ENCODE measurements at places on chromosomes 7 and 10.

DNA sequence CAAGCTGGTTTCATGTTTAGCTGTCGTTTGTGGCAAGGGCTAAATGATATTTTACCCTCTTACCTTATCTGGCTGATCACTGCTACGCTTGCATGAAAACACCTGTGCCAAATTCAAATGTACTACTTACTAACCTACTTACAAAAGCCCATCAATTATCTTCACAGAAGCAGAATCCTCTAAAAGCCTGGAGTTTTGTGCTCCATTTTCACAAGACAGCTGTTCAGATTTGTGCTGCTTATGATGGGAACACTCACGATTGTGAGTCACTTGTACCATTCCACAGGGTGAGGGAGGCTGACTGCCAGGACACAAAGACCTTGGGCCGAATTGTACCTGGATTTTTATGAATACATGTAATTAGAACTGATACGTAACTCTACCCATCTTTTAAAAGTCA lies 245.0 kb upstream of the NPY start:
- no peak for DNase-seq

GRCh38 chr10:93099670-93100069 lies 26.0 kb downstream of the CYP26A1 start:
- DNase-seq, result no peak

DNA sequence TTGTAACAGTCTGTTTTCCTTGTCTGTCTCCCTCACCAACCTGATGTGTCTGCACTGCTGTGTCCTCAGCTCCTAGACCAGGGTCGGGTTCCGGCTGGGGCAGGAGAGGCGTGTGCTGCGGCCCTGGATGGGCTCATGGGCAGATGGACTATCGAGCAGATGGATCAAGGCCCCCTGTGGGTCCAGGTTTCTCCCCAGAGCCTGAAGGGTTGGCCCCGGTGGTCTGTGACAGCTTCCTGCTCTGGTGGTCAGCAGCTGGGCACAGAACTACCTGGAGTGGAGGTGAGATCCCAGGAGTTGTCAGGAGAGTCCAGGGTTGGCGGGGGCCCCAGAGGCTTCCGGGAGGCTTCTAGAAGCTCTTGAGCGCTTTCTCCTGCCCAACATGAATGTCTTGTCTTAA lies 75.1 kb downstream of the GRK5 start:
- no peak for DNase-seq

DNA sequence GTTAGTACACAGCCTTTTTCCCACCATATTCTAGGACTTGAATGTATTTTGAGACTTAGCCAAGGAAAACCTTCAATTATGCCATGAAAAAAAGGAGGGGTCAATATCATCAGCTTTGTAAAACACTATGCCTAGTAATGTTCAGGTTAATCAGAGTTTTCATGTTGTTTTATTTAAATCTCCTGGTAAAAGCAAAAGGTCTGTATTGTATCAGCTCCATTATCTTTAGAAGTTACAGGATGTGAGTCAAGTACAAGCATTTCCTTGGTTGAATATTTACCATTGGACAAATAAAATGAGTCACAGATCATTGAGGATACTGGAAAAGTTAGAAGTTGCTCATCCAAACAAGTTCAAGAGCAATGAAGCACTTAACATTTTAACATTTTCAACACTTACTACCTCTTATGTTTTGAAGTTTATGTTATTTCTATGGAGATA lies 89.9 kb upstream of the CAPZA2 start:
- DNase-seq, result peak; percentile 98

- DNase-seq, result no peak
Observed at GRCh38 chr7:36048141-36048901, 104.7 kb upstream of the EEPD1 start.

GRCh38 chr10:97028126-97028831 lies 157.5 kb downstream of the SLIT1 start:
- DNase-seq, result peak; percentile 78

DNA sequence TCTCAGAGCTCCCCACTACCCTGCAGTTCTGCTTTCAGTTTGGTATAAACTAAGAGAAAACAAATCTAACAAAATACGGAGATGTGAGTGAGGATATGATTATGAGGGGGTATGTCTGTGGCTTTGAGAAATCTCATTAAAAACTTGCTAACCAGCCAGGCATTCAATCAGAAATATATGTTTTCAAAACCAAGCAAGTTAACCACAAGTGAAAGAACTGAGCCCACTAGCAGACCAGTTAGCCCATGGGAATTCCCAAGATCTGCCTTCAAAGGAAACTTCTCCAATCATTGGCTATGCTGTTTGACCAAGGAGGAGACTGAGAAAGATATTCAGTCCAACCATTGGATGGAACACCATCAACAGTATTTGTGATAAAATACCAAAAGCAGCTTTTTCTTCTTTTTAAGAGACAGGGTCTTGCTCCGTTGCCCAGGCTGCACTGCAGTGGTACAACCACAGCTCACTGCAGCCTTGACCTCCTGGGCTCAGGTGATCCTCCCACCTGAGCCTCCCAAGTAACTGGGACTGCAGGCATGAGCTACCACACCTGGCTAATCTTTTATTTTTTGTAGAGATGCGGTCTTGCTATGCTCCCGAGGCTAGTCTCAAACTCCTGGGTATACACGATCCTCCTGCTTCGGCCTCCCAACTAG lies 41.2 kb downstream of the FGFR2 start:
- peak; percentile 14 for DNase-seq

DNA sequence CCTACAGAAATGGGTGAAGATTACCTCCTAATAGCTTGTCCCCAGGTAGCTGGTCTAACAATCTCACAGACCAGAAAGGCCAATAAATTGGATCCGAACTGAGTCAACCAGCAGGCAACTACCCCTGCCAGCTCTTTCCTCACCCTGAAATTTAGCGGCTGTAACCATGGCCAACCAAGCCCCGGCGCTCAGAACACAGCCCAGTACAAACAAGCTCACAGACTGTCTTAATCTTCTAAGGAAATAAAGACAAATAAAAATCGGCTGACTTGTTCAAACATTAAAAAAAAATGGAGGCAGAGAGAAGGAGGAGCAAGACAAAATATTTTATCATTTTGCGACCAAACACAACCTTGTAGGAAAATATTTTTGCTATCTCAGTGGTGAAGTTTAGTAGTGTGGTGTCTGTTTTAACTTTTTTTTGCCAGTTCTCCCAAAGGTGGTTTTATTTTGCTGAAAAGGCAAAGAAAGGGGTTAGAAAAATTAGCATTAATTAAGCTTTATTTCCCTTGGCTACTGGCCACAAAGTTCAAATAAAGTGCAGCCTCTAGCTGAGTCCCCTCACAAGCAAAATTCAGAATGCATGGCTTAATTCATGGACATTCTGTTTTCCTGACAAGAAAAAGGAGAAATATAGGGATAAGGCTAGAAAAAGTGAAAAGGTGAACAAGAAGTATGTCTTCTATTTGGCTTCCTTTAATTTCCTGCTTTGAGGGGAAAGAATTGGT lies 313.0 kb upstream of the NPVF start:
- DNase-seq, result no peak

GRCh38 chr7:53611043-53611442 lies 575.6 kb downstream of the POM121L12 start:
- DNase-seq, result no peak

DNA sequence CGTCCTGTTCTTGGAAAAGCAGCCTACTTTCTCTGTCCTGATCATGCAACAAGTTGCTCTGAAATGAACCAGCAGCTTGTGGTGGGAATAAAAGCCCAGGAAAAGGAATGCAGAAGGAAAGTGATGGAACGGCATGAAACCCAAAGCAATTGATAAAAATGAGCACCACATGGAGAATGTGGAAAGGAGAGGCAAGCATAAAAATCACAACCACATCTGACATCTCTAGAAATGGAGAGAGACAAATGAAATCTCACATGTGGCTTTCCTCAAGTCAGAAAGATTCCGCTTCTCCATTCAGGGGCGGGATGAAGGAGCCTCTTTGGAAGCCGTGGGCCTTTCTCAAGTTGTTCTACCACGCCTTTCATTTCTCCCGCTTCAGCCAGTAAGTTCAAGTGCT lies 631.7 kb upstream of the GALNT17 start:
- no peak for DNase-seq

- DNase-seq, result no peak
Observed at GRCh38 chr7:117962366-117962994, 89.2 kb upstream of the CTTNBP2 start.
